Psoas muscle (tissue), 8 donors: ENCODE measurements at places on chromosomes 5 and 9. TPM values are rescaled to one million over a fixed set of nuclear protein-coding genes. Genes with fewer than 3 reads are reported as not detected.

C7 gene
- polyA plus RNA-seq, result 3.8 TPM

ARSI gene
- not detected for polyA plus RNA-seq

CDC20B gene
- polyA plus RNA-seq, result not detected

GABRA6 gene
- polyA plus RNA-seq, result not detected

TRIM41 gene
- polyA plus RNA-seq, result 44.0 TPM

UTP15 gene
- polyA plus RNA-seq, result 11.7 TPM

REEP2 gene
- polyA plus RNA-seq, result 3.4 TPM

KCNV2 gene
- not detected for polyA plus RNA-seq

IGFBPL1 gene
- not detected for polyA plus RNA-seq

PCDHGC5 gene
- polyA plus RNA-seq, result 0.08 TPM

INSL4 gene
- not detected for polyA plus RNA-seq

PCDHGB6 gene
- 0.82 TPM for polyA plus RNA-seq

ARHGEF28 gene
- 1.00 TPM for polyA plus RNA-seq

CDK7 gene
- 35.6 TPM for polyA plus RNA-seq

SLCO6A1 gene
- polyA plus RNA-seq, result not detected

RANBP17 gene
- 0.05 TPM for polyA plus RNA-seq

FST gene
- polyA plus RNA-seq, result 2.4 TPM

C9 gene
- not detected for polyA plus RNA-seq

BARX1 gene
- polyA plus RNA-seq, result not detected

LCN10 gene
- polyA plus RNA-seq, result 4.0 TPM

SPINK4 gene
- polyA plus RNA-seq, result not detected

TMEM215 gene
- polyA plus RNA-seq, result not detected

EQTN gene
- polyA plus RNA-seq, result not detected

RMRP gene
- polyA plus RNA-seq, result 26.8 TPM

NOP16 gene
- polyA plus RNA-seq, result 90.4 TPM

UGT3A1 gene
- polyA plus RNA-seq, result 0.65 TPM

SOHLH1 gene
- polyA plus RNA-seq, result not detected

STKLD1 gene
- 0.07 TPM for polyA plus RNA-seq

VLDLR gene
- 7.9 TPM for polyA plus RNA-seq

TMEM141 gene
- 65.1 TPM for polyA plus RNA-seq

IL31RA gene
- polyA plus RNA-seq, result not detected

ROPN1L gene
- 0.38 TPM for polyA plus RNA-seq

IFNA21 gene
- polyA plus RNA-seq, result not detected

NUTM2G gene
- not detected for polyA plus RNA-seq

LHX2 gene
- polyA plus RNA-seq, result not detected

PCDHA3 gene
- polyA plus RNA-seq, result not detected

ROR2 gene
- 0.05 TPM for polyA plus RNA-seq

PIP5KL1 gene
- 0.05 TPM for polyA plus RNA-seq
